ENCODE measurements at places on chromosomes 1 and 21.
A peak's percentile ranks its signal among the peaks of the same experiment; 100 is the strongest.

- DNase-seq = no peak
These were observed 15.2 kb downstream of the KIF1B start for GRCh38 chr1:10225573-10225972.

DNA sequence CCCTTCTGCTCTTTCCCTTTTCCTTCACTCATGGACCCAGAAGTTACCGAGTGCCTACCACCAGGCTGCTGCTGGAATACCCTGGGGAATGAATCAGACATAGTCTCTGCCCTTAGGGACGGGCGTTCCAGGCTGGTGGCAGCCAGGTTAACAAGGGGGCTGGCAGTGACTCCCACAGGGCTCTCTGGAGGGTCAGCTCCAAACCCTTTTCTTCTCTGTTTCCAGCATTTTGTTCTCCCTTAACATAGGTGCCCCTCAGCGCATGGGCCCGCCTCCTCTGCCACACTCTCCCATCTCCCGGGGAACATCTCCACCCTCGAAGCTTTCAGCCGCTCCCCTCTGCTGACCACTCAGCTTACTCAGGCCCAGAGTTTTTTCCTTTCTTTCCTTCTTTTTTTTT lies 62.9 kb upstream of the LRP8 start:
- DNase-seq = no peak

DNA sequence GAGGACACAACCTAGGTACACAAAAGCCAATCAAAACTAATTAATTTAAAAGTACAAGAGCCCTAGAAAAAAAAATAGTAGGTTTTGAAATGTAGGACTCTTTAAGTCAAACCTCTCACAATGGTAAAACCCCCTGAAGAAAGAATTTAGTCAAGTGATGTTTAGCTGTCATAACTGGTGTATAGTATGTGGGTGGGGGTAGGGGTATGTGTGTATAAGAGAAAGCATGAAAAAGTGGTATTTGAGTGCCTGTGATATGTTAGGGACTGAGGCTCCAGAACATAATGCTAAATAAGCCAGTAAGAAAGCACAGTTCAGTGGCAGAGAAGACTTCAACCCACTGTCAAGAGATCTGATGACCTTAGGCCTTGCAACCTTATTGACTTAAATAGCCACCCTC lies 507.9 kb downstream of the TTLL7 start:
- DNase-seq = no peak

GRCh38 chr1:28885472-28885877 lies 28.9 kb upstream of the EPB41 start:
- DNase-seq = no peak

DNA sequence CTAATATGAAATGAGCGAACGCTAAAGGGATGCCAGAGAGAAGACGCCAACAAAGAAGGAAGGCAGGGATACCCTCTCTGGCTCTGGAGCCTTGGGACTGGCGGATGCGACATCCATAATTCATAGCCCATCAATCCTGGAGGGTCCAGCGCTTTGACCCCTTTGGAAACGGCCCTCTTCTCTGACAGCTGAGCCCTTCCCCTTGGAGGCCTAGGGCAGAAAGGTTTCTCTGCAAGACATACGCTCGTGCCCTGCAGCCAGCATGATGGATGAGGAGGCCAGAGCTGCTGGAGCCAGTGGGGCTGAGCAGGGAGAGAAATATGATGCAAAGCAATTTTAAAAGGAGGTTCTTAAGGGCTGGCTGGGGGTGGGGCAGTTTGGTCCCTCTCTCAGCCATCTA lies 22.2 kb downstream of the OPTC start:
- DNase-seq = no peak

GRCh38 chr1:68453060-68453670 lies 3.4 kb upstream of the RPE65 start:
- DNase-seq = no peak

GRCh38 chr1:6954591-6954990 lies 169.3 kb downstream of the CAMTA1 start:
- DNase-seq = no peak

DNA sequence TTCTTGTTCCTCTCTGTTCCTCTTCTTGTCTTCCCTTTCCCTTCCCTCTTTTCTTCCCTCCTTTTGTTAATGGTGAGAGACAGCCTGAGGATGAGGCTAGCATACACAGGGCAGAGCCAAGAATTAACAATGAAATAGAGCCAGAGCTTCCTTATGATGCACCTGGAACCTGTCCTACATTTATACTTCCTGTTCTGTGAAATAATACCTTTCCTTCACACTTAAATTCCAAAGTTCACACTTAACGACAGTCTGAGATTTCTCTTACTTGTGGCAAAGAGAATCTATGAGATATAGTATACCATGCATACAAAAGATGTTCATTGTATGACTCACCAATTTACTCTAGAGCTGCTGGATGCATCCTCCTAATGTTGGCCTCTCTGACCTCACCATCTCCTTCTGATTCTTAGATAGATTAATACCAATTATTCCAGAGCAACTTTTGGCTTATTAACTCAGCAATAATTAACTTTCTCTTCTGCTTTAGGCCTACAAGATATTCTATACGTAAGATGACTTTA lies 30.8 kb upstream of the TSNAX start:
- DNase-seq = no peak

GRCh38 chr1:226026833-226027232 lies 27.7 kb upstream of the SDE2 start:
- DNase-seq = no peak

GRCh38 chr1:89989099-89989498 lies 5.8 kb upstream of the ZNF326 start:
- DNase-seq = no peak

DNA sequence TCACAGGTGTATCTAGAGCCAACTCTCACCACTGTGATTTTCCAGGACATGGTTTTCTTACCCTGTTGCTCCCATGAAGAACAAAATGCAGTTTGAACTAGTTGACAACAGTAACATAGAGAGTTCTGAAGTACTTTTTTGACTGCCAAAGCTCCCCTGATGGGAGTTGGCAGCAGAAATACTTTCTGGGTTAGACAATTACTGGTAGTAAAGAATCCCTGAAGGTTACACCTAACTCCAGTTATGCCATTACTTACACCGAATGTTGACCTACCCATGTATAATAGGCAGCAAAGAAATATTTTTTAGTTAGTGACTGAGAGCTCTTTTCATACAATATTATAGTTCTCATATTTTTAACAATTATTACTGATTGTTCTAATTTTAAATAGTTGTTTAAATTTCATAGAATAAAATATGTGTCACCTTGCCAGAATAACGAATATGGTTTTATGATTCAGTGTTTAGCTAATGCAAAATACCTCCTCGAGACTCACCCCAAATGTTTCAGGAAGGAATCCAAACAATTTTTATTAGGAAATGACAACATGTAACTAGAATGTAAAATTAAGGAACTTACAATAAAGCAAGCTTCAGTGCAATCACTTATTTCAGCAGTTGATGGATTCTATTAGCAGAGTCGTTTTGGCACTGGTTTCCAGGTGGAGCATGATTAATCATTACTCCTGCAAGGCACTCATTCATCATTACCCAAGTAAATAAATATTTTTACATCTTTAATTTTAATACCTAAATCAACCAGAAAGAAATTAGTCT lies 237.6 kb downstream of the MRPL39 start:
- DNase-seq = no peak

GRCh38 chr1:161287482-161288054 lies 22.2 kb downstream of the MPZ start:
- no peak for DNase-seq

DNA sequence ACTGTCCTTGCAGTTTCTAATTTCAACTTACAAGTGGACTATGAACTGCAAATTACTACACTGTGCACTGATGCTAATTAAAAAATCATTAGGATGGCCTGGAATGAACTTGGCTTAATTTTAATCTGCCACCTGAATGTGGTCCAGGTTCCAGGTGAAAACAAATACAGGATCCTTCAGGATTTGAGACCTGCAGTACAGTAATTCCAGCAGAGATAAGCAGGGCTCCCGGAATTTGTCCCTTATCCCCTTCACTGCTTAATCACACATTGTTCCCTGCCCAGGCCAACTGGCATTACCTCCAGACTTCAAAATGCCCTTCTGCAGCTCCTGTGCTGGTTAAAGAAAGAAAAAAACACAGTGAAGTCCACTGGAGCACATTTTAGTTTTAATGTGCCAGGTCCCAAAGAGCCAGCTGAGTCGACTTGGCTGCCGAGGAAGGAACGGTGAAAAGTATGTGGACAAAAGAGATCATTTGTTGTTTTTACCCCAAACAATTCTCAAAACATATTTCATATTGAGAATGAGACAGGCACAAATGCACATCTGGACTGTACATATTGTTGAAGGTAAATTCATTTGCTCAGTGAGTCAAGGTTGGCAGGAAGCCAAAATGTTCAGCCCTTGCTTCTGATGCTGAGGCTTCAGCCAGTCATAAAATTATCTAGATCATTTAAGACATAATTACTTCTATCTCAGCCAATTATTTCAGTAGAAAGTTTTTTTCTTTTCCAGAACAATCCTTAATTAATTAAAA lies 28.3 kb downstream of the DEGS1 start:
- no peak for DNase-seq

GRCh38 chr1:94819238-94819944 lies 766 bp upstream of the SLC44A3 start:
- DNase-seq = no peak

- DNase-seq = no peak
These were observed 43.8 kb downstream of the CD53 start for GRCh38 chr1:110916669-110917306.

- peak; percentile 33 for DNase-seq
These were observed 894 bp downstream of the EPB41 start for GRCh38 chr1:28915031-28915895.

- DNase-seq = no peak
These were observed 12.1 kb downstream of the MIA3 start for GRCh38 chr1:222629921-222630535.

DNA sequence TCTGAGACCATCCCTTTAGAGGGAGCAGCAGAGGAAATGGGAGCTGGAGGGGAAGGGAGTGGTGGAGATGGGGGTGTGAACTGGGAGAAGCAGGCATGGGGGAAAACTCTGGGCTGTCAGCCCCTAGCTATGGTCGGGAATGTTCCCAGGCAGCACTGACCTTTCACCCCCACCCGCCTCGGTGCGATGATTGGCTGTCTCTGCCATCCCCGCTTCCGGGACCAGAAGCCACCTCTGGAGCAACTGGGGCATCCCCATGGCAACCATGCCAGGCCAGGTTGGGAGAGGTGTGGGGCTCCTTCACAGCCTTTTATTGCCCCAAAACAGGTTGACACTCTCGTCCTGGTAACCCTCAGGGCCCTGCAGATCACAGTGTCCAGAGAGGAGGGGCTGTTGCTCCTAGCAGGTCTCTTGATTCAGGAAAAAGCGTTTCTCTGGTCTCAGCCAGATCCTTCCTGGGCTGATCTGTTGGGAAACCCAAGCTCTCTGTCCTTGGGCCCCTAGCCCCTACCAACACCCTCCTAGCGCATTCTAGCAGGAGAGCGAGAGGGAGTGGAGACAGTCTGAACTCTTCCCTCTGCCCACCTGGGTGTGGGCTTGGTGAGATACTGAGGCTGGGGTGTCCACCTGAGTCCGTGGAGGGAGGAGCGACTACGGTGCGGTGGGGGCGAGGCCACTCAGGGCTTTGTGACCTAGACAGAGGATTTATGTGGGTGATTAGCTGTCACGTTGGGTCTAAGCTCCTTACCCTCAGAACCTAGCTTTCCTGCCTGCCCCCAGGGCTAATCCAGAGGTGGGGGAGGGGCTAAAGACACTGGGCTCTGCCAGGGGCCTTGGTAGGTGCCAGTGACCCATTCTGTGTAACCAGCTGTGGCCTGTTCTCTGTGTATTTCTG lies 12.2 kb upstream of the SLC6A9 start:
- no peak for DNase-seq

GRCh38 chr1:63134501-63135173 lies 187.7 kb upstream of the FOXD3 start:
- no peak for DNase-seq

GRCh38 chr1:162626761-162627160 lies 5.5 kb upstream of the DDR2 start:
- no peak for DNase-seq

GRCh38 chr1:168095476-168095875 lies 41.3 kb downstream of the GPR161 start:
- DNase-seq = no peak

DNA sequence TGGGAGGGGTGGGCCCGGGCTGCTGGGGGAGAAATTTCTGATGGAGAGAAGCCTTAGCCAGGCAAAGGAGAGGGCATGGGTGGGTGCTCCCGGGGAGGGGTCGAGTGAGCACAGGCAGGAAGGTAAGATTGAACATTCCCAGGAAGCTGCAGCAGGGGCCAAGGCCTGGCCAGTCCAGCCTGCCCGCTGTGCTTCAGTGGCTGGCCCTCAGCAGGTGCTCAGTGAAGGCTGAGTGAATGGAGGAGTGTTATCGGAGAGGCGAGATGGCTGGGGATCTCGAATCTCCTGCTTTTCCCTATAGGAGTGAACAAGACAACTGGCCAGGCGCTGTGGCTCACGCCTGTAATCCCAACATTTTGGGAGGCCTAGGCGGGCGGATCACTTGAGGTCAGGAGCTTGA lies 20.9 kb downstream of the SPSB1 start:
- no peak for DNase-seq

- DNase-seq = no peak
These were observed 648.3 kb upstream of the BRINP3 start for GRCh38 chr1:191125950-191126349.

Measured in effector CD4-positive, alpha-beta T cell (primary cell).